ENCODE measurements at places on chromosomes 5 and 9.

GRCh38 chr9:135332979-135333748, 146.4 kb upstream of the PPP1R26 start:
- no peak for DNase-seq

DNA sequence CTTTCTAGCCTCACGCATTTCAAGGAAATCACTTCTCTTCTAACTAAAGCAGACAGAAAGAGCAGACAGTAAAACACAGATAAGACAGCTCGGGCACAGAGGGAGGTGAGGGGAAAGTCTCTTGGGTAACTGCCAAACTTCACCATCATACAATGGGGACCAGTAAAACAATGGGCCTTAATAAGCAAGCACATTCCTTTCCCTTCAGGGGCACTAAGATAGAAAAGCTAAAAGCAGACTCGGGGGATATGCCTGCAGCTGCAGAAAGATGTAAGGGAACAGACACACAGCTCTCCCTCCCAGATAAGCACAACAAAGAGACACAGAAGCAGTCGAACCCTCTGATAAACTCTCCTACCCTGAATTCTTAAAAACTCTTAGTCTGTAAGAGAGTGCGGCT, 15.6 kb upstream of the CKS2 start:
- no peak for DNase-seq

GRCh38 chr5:166581826-166582225, 1709.6 kb upstream of the WWC1 start:
- no peak for DNase-seq

GRCh38 chr9:114504341-114505186, 709 bp downstream of the WHRN start:
- peak; percentile 6 for DNase-seq

DNA sequence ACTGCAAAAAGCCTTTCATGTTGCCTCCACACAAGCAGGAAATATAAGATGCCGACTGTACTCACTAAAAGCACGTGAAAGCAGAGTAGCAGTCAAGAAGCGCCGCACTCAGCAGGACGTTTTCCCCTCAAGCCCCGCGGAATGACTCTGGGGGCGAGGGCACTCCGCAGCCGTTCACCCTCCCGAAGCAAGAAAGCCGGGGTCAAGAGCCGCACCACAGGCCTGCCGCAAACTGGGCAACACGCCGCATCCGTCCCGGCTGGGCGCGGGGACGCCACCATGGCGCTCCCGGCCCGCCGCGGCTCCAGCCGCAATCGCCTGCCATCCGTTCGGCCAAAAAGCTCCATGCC, 364 bp downstream of the RPS6 start:
- peak; percentile 9 for DNase-seq

DNA sequence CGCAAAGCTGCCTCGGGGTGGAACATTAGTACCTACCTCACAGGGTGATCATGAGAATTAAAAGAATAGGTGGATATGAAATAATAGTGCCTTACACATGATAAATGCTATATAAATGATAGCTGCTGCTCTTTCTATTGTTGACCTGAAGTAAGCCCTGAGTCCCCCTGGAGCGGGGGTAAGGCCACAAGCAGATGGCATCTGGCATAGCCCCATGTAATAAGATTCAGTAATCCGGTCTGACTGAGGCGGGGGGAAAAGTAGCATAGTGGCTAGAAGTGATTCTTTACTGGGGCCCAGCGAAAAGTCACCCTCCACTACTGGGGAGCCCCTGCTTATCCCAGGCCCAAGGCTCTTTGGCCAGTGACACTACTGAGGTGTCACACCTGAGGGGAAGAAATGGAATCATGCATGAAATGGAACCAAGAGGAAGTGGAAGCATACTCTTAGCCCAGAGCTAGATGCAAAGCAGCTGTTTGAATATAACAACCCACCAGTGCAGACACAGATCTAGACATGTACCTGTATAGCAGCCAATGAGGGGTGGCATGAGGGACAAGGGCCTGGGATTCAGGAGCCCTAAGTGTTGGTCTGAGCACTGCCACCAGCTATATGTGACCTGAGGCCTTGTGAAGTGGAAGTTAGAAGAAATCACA, 16.1 kb upstream of the FGFR4 start:
- DNase-seq: no peak

DNA sequence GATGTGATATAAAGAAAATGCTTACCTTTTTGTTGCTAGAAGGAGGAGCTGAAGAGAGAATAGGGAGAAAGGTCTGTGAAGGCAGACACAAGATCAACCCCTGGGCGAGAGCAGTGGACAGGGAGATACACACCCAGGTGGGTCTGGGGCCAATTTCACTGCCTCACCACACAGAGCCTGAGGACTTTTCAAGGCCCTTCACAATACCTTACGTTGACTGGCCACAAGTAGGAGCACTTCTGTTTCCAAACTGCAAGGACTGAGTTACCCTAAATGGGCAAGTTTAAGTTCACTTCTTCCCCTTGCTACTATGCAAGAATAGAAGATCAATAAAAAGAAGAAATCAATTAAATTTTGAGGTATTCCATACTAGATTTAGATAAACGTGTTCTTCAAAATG, 174.5 kb upstream of the SLC12A2 start:
- DNase-seq: peak; percentile 27

- DNase-seq: no peak
These were observed 55.0 kb upstream of the CPLX2 start for GRCh38 chr5:175816348-175816747.

DNA sequence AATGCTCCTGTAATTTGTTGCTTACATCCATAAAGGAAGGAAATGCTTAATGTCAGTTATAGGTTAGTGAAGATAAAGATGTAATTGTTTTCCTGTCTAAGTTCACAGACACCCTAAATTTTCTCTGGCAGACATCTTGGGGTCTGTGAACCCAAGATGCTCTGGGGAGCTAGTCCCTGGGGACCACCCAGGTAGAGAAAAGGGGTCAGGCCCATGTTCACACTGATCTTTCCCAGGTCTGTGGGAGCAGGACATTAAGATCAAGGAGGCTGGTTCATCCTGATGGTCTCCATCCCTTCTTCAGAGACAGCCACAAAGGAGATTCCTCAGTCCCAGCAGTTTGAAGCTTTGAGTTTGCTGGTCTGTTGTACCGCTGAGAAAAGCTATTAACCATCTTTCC, 267.5 kb downstream of the ARHGAP26 start:
- no peak for DNase-seq

DNA sequence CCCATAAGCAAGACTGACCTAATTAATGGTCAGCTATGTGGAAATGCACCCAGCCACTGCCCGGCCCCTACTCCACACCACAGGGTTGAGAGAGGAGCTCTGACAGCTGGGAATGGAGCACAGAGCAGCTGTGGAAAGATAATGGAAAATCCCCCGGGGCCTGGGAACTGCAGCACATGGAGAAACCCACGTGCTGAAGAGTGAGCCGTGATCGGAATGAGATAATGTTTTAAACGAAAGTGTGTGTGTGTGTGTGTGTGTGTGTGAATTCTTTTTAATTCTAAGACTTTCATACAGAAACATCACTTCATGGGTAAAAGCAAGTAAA, 13.1 kb upstream of the SLC12A7 start:
- DNase-seq: no peak

GRCh38 chr9:3516667-3517330, 9.0 kb downstream of the RFX3 start:
- DNase-seq: no peak

- no peak for DNase-seq
These were observed 913.4 kb downstream of the TLE1 start for GRCh38 chr9:80775971-80776370.

GRCh38 chr5:134380346-134380745, 9.0 kb downstream of the UBE2B start:
- no peak for DNase-seq

GRCh38 chr5:110094548-110094947, 404.8 kb downstream of the MAN2A1 start:
- DNase-seq: no peak

DNA sequence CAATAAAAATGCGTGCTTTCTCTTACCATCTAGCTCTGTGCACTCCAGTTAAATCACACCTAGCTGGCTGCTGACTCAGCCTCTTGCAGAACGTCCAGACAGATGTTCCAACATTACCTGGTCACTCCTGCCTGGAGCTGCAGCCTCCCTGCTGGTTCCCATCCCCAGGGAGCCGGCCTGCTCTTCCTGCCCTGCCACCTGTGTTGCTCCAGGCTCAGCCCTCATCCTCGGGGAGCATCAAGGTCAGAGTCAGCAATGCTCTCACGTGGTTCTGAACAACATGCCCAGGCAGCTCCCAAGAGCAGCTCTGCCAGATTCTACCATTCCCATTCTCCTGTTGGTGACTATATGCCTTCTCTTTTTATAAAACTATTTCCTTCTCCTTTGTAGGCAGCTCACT, 81.3 kb downstream of the GADD45G start:
- DNase-seq: no peak

GRCh38 chr9:113564498-113565237, 101.1 kb downstream of the RGS3 start:
- DNase-seq: peak; percentile 41
